ENCODE measurements at places on chromosomes 12 and 14.

DNA sequence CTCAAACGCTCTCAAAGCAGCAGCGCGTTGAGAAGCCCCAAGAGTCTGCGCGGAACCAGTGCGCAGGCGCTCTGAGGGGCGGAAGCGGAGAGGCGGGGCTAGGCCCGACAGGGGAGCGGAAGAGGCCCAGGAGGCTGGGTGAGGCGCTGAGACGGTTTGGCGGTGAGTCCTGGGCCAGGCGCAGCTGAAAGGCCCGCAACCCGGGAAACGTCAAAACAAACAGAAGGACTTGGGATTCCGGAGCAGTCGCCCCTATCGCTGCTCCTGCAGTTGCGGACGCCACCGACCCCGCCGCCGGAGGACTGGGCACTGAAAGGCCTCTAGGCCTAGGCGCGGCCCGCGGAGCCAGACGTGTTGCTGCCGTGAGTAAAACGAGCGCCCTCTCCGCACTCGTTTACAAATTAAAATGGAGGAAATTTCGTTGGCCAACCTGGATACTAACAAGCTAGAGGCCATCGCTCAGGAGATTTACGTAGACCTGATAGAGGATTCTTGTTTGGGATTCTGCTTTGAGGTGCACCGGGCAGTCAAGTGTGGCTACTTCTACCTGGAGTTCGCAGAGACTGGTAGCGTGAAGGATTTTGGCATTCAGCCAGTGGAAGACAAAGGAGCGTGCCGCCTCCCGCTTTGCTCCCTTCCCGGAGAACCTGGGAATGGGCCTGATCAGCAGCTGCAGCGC lies at the start of gene ATXN7L3B:
Gene ATXN7L3B, plus strand, starts transcription at position 129 of the 679 bp plus-strand sequence. Its CDS starts 278 bp downstream, at position 407.
- DNase-seq: peak; percentile 95

GRCh38 chr12:60100160-60100559 lies 504.3 kb downstream of the SLC16A7 start:
- DNase-seq: no peak

- DNase-seq: no peak
Measured at GRCh38 chr12:115672086-115672485, 605.4 kb downstream of the MED13L start.

GRCh38 chr14:35197015-35197414 lies 74.7 kb downstream of the PRORP start:
- DNase-seq: no peak

- no peak for DNase-seq
Measured at GRCh38 chr14:90023176-90023896, 38.5 kb upstream of the KCNK13 start.

GRCh38 chr12:54404061-54405004 lies 14.7 kb downstream of the ITGA5 start:
- peak; percentile 62 for DNase-seq

- DNase-seq: no peak
Measured at GRCh38 chr12:31929027-31929526, 30.1 kb upstream of the RESF1 start.

GRCh38 chr12:57519796-57520052 lies 590 bp downstream of the DDIT3 start:
- DNase-seq: peak; percentile 23

GRCh38 chr14:100524933-100525243 lies 62.3 kb downstream of the BEGAIN start:
- peak; percentile 24 for DNase-seq

- no peak for DNase-seq
Measured at GRCh38 chr14:34027990-34028495, 77.2 kb upstream of the EGLN3 start.

DNA sequence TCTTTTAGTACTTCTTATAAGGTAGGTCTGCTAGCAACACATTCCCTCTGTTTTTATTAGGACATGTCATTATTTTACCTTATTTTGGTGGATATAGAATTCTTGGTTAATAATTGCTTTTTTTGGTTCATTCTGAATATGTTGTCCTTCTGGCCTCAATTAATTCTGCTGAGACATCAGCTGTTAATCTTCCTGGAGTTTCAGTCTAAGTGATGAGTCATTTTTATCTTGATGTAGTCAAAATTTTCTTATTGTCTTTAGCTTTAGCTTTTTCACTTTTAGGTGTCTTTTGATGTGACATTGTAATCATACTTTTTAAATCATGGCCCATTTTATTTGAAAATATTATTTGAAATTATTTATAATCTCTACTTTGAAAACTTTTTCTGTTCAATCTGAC lies 104.9 kb upstream of the PMCH start:
- no peak for DNase-seq

DNA sequence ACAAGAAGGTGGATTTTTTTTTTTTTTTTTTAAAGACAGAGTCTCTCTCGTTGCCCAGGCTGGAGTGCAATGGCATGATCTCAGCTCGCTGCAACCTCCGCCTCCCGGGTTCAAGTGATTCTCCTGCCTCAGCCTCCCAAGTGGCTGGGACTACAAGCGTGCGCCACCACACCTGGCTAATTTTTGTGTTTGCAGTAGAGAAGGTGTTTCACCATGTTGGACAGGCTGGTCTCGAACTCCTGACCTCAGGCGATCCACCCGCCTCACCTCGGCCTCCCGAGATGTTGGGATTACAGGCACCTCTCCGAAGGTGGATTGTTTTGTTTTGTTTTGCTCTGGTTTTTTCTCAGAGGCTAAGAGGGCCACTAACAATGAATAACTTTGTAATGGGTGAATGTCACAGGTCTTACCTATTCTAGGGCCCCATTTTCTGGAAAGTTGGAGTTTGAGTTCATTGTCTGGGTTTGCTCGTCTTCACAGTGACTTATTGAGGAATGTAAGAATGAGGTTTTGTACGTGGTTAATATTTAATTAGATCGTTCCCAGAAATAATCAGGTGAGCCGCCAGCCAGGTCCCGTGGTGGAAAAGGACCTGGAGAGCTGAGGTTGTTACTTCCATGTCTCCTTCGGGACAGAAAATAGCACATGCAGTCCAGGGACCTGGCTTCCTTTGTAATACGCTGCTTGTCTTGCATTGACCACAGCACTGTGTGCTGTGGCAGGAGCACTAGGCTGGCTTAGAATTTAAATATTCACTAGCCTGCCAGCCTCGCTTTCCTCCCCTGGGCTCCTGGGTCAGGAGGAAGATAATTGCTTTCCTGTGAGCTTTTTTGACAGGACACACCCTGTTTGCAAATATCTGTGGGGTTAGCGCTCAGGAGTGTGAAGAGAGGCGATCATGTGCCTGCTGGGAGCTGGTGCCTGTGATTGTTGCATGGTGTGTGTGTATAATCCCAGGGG lies 2.3 kb downstream of the HIP1R start:
- no peak for DNase-seq

- no peak for DNase-seq
Measured at GRCh38 chr12:117192057-117192456, 1.8 kb upstream of the FBXO21 start.

DNA sequence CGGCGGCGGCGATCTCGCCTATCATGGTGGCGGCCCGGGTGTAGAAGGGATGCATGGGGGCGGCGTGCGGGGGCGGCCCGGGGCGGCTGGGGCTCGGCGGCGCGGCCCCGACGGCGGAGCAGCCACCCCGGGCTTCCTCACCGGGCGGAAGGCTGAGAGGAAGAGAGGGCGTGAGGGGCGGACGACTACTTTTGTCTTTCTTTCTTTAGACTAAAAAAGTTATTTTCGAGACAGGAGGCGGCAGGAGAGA lies 240 bp downstream of the BTG1 start:
- no peak for DNase-seq

DNA sequence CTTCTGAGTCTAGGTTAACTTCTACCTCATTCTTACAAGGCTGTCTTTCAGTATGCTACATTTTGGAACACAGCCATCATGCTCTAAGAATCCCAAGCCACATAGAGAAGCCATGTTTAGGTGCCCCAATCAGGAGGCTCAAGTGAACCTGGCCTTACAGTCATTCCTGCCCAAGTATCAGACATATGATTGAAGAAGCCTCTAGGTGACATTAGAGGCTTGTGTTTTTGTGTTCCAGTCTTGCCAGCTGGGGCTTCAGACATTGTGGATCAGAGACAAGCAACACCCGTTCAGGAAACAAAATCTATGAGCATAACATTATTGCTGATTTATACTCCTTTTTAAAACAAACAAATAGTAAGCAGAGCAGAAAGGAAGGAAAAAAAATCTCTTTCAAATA lies 8.1 kb upstream of the SLC16A7 start:
- no peak for DNase-seq

DNA sequence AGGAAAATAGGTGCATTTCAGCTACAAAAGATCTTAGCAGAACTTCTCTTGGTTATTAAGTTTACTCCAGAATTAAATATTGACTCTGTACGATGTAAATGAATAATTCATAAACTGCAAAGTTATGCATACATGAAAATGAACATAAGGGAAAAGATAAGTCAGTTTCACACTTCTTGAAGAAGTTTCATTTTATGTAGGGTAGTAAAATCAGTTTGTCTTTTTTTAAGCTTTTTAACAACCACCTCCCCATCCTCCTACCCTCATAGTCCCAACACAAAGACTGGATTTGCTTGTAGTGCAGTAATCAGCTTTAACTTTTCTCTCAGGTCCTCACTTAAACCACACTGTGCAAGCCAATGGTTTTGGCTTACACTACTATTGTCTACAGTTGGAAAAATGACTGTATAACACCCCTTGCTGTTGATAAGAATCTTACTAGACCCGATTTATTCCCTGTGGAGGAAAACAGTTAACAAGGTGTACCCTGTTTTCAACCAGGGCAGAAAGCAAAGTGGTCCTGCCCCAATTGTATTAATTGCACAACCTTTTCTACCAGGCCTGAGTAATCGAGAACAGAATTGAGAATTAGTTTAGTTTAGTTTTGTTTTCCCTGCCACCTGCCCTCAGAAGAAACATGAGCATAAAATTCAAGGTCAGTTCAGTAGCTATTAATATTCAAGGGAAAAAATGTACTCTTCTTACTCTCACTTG lies 44.1 kb downstream of the NIN start:
- no peak for DNase-seq

- no peak for DNase-seq
Measured at GRCh38 chr12:116712458-116713303, 25.2 kb downstream of the SPRING1 start.

DNA sequence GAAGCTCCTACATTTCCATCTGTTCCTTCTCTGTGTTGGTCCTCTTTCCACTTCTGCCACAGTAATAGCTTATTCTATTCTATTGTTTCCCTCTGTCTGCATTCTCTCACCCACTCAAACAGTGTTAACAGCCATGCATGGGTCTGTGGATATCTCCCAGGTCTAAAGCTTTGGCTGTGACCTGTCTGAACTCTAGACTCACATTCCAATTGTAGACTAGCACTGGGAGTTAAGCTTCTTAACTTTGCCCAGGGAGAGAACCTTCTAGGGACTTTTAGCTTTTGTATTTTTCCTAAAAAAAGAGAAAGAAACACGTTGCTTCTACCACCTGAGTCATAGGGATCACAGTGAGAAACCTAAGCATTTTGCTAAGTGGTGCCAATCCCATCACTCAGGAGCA lies 36.7 kb downstream of the PTPRR start:
- DNase-seq: no peak

DNA sequence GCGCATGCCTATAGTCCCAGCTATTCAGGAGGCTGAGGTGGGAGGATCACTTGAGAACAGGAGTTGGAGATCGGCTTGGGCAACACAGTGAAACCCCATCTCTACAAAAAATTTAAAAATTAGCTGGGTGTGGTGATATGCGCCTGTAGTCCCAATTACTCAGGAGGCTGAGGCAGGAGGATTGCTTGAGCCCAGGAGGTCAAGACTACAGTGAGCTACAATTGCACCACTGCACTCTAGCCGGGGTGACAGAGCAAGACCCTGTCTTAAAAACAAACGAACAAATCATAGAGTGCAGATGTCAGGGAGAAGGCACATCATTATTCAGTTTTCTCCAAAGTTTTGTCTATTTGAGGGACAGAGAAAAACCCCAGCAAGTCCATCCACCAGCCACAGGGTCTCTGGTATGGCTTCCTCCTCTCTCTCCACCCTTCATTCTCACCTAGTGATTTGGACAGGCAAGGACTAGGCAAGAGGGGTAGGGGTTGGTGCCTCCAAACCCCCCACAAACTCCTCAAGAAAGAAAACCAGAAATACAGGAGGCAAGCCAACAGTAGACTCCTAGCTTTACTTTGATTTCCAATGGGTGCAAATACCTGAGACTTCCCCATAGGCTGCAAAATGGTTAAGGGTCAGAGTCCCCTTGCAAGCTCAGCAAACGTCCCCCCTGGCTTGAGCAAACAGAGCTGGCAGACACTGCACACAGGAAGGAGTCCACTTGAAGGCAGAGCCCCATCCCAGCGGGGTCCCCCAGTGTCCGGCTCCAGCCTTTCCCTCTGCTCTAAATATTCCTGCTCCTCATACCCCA lies 26.5 kb upstream of the RPLP0 start:
- no peak for DNase-seq

DNA sequence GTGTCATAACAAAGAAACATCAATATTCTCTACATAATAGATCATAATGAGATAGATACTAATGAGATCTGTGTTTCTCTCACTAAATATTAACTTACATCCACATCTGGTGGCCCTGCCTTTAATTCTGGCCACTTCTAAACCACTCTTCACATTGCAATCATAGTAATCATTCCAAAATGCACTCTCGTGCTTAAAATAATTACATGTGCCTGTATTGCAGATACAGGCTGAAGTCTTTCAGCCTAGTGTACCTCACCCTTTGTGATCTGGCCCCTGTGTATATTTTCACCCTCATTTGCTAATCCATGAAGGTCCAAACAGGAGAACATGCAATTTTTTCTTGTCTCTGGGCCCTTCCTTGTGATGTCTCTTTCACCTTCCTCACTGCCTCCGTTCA lies 108.0 kb downstream of the LIN7A start:
- DNase-seq: no peak

DNA sequence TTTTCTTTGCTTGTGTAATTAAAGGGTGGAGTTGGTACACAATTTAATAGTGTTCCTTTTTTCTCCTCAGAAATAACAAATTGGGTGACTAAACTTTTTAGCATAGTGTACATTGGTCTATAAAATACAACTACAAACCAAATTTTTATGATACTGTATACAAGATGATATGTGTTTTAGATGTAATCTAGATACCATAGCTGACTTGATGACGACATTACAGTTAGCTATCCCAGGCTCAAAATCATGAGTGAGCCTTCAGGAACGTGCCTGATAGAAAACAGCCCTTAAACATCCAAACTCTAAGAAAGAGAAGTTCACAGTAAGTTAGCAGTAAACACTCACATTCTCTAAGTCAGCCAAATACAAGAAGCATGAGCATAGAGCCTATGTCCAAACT lies 99.0 kb upstream of the SSTR1 start:
- no peak for DNase-seq

DNA sequence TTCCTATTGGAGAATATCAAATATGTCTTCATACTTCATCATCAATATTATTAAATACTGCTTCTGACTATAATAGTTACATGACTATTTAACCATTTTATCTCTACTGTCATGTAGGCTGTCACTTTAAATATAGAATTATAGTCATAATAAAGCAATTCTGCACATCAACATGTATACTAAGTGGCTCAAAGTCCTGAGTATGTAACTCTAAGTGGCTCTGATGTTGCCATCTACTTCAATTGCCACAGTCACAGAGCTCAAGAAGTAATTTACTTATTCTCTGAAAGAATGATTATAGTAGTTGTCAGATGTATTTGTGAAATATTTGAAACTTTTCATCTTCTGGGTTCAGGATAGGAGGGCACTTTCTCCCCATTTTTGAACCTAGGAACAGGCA lies 202.3 kb downstream of the KITLG start:
- no peak for DNase-seq
